HFFc6 (cell line): ENCODE measurements at places on chromosomes 4 and X. TPM values are rescaled to one million over a fixed set of nuclear protein-coding genes. Genes with fewer than 3 reads are reported as not detected.
A peak's percentile ranks its signal among the peaks of the same experiment; 100 is the strongest.

GRCh38 chr4:156515295-156515694, 456.3 kb downstream of the PDGFC start:
- DNase-seq, result no peak

The DOCK11 gene
- total RNA-seq, result 17.7 and 19.0 TPM in 2 replicates

DNA sequence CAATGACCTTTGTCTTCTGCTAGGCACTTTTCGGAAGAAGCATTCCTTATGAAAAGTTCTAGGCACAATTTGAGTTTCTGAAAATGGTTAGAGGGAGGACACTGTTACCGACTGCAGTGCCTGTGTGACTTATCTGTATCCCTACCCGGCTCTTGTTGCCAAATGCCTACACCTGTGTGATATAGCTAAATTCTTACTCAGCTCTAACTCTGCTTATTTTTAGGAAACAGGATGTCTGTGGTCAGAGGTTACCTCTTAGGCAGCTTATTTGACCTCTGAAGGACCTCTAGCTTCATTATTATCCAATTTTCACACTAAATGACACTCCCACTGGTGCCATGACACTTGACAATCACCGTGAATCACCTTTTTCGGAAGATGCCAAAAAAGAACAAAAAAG, 561.1 kb upstream of the SMIM31 start:
- no peak for DNase-seq

The SPP1 gene
- total RNA-seq, result 5.8 to 10.8 TPM (median 8.1 TPM) in 3 replicates

The BOD1L1 gene
- 24.1 to 25.4 TPM (median 24.7 TPM) in 3 replicates for total RNA-seq

DNA sequence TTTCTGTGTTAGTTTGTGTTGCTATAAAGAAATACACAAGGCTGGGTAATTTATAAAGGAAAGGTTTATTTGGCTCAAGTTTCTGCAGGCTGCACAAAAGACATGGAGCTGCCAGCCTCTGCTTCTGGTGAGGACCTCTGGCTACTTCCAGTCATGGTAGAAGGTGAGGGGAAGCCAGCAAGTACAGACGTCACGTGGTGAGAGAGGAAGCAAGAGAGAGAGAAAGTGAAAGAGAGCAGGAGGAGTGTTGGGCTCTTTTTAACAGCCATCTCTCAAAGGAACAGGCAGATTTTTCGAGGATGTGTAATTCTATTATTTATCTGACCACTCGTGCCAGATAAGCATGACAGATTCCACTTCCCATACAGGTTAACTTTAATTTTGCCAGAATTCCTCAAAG, 1199.1 kb downstream of the ADGRL3 start:
- no peak for DNase-seq

The FAM184B gene
- total RNA-seq, result 0.05 TPM in 1 of 3 replicates, not detected in the others

The SSX4 gene
- total RNA-seq, result not detected in 2 replicates

The PCDH11X gene
- not detected in 3 replicates for total RNA-seq

The PCDH7 gene
- 0.12 to 1.1 TPM (median 0.75 TPM) in 3 replicates for total RNA-seq

The OTUD4 gene
- total RNA-seq, result 23.5 to 27.6 TPM (median 27.4 TPM) in 3 replicates

DNA sequence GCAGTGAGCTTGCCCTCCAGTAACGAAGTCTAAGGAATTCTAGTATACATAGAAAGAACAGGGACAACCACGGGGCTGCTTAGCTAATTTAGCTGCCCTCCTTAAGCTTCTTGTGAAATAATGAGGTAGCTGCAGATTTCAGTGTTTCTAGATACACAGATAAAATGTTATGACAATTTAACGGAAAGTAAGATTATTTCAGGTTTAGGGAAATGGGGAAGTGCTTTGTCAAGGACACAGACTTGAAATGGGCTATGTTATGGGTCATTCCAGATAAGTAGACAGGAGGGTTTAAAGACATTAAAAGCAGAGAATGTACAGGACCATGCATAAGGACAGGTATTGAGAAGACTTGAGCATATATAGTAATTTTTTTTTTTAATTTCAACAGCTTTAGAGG, 34.2 kb upstream of the ZNF518B start:
- DNase-seq, result no peak

DNA sequence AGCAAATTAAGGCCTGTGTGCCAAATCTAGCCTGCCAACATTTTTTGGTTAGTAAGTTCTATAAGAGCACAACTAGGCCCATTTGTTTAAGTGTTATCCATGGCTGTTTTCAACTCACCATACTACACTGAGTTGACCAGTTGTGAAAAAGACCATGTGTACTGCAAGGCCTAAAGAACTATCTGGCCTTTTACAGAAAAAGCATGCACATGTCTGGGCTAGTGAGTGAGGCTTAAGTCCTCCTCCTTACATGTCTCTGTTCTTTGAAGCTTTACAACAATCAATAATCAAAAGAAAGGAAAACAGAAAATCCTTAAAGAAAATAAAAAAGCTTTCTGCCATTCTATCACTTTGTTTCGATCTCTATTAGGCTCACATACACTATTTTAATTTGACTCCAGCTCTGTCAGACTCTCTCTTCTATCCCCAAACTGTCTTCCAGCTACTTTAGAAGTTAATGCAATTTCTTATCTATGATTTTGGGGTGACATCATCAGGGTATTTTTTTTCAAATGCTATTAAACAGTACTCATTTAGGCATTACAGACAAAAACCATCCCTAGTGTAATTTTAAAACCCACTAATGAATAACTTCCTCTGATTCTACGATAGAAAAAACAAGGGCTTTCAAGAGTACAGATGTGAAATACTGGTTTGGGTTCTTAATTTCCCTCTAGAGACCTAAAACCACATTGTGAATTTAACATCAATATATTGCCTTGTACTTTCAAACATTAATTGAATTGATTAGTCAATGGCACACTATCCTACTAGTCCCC, 161.8 kb downstream of the MAB21L2 start:
- no peak for DNase-seq

DNA sequence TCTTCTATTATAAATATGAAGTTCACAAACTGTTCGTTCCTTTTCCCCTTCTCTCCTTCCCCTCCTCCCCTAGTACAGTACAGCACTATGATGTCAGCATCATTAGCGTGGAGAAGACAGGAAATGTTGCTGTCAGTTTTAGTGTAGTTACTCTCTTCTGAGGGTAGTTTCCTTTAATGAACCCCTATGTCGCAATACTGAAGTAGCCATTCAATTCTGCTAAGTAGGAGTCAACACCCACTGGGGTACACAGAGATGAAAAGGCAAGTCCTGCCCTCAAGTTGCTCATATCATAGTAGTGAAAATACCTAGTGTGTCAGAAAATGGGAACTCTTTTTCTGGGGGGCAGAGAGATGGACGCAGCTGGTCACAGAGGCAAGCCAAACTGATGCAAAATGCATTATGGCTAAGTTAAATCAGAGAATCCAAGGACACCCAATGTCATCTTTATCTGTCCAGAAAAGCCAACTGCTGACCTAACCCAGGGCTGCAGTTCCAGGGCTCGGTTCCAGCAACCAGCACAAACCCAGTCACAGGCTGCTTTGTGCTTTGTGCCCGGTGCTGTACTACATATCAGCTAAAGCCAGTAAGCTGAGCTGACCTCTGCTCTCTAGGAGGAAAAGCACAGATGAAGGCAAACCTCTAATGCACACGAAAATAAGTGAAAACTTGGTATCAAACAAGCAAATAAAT, 31.5 kb downstream of the GRIA3 start:
- no peak for DNase-seq

The ZFYVE28 gene
- 2.3 to 4.5 TPM (median 3.8 TPM) in 3 replicates for total RNA-seq

The MAGEB2 gene
- total RNA-seq, result not detected in 3 replicates

GRCh38 chr4:73589261-73589847, 30.9 kb downstream of the RASSF6 start:
- peak; percentile 50 for DNase-seq

DNA sequence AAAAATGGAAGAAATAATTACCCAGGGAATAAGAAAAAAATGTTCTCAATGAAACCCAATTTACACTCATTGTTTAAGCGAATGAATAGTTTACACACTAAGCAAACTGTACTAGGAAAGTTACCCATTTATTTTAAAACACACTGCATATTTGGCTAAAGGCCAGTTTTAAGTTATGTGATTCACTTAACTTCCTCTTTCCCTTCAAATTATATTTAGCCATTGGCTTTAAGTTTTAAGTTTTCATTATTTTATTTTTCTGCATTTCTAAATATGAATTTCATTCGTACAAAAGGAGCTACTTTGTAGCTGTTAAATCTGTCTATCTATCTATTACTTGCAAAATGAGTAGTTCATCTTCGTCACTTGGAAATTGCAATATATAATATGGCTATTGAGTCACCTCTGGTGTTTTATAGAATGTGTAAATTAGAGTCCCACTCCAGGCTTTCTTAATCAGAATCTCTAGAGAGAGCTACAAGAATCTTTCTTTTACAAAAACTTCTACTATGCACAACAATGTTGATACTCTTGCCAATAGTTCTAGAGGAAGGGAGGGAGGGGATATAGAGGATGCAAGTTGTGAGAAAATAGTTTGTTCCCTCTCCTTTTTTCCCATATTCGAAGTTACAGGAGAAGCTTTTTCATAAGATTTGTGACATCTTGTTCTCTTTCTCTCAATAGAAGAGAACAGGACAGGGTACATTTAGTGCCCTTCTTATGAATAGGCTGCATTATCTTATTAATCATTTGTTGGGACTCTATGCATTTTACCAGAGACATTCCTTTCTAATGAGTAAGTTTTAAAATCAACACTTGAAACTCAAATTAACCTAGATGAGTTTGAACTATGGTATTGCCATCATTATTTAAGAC, 41.8 kb downstream of the SULT1B1 start:
- no peak for DNase-seq

DNA sequence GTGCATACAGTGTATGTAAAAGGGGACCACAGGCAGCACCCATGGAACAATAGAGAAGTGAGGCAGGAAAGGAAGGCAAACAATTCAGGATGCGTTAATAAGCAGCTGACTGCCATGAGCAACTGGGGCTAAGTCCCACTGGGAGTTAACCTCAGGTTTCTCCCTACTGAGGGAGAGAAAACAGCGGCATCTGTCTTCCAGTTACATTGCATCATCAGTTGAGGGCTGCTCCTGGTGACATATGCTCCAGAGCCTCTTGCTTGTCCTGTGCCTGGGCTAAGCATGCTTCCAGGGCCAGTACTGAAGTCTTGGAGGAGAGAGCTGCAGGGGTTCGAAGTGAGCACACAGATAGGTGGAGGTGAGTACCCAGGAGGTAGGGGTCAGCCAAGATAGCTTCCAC, 24.3 kb downstream of the RAI2 start:
- DNase-seq, result no peak

DNA sequence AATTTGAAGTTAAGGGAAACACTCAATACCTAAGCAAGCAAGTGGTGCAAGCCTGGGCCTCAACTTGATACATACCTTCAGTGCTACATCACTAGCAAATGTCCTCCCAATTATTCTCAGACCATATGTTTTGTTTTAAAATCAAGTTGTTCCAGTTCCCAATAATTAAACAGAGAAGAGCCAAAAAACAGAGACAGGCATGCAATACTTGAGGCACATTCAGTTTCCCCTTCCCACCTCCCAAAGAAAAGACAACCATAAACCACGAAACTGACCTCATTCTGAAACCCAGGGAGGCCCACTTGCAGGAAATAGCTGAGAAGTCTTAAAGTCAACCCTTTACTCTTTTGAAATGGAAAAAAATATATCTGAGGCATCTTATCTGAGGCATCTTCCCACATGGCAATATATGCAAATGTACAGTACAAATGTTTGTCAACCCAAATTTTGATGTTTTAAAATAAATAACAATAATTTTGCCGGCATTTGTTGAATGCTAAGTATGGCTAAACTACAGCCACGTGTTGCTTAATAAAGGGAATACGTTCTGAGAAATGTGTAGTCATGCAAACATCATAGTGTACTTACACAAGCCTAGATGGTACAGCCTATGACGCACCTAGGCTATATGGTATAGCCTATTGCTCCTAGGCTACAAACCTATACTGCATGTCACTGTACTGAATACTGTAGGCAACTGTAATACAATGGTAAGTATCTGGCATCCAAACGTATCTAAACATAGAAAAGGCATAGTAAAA, 147.5 kb downstream of the TSPAN5 start:
- DNase-seq, result peak; percentile 81

GRCh38 chr4:8920289-8920965, 48.8 kb upstream of the HMX1 start:
- DNase-seq, result no peak

The SRPX gene
- total RNA-seq, result 10.6 to 42.9 TPM (median 11.9 TPM) in 3 replicates

- no peak for DNase-seq
Observed at GRCh38 chr4:7132249-7132648, 60.1 kb upstream of the SORCS2 start.

The UGT2B11 gene
- total RNA-seq, result not detected in 3 replicates

- peak; percentile 93 for DNase-seq
Observed at GRCh38 chr4:74117024-74117534, 18.1 kb upstream of the CXCL2 start.

The S100G gene
- total RNA-seq, result not detected in 3 replicates

DNA sequence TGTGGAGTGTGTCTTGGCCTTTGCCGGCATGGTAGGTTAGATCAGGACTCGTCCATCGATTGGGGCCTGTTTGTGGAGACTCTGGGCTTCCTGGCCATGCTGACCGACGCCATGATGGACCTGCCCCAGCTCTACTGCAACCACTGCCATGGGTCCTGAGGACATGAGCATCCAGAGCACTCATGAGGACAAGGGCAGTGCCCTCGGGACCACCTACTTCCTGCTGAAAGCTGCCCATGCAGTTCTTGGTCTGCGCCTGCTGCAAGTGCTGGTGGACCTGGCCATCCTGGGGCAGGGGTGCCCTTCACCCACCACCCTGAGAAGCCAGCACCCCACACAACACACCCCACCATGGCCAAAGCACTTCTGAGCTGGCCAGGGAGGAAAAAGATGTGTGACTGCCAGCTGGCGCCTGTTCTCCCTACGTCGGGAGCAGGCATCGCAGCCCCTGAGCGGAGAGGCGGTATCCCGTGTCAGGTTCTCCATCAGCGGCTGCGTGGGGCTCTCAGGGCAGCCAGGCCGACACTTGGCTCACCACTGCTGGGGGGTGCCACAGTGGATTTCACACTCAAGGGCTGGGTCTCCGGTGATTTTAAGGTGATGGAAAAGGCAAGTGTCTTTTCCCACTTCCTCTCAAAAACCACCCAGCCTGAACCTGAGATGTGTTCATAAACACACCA, 106.4 kb downstream of the SCD5 start:
- no peak for DNase-seq

The TTC29 gene
- total RNA-seq, result not detected in 2 replicates

GRCh38 chr4:58325070-58325469, 1214.9 kb upstream of the IGFBP7 start:
- no peak for DNase-seq

DNA sequence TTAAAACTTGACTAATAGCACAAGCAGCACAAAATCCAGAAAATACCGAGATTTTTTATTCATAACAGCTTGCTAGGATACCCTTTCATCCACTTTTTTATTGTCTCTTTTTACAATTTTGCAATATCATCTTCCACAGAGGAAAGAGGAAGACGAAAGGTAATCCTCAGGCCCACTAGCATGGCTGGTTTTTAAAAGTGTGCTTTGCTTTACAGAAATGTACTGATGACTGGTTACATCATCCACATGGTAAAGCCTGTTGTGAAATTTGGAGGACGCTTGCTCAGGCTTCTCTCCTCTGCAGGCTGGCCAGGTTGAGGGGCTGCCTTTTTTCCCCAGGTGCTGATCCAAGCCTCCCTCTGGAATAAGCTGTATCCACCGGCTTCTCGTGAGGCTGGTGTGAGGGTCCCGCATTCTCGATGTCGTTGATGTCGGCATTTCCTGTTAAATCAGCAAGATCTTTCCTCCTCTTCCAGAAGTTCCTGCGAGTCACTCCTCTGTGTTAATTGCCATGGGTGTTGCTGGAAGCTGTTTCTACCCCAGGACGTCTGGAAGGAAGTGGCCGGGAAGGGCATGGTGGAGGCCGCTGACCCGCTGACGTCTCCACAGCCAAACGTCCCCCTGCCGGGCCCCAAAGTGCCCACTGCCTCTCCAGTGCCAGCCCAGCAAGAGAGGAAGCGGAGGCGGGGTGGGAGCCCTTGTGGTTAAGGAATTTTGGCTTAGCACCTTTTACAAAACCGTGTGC, 5.8 kb upstream of the DGKQ start:
- DNase-seq, result peak; percentile 25
